Nucleus accumbens (tissue), 56 donors: ENCODE measurements at places on chromosomes 4 and X.

DNA sequence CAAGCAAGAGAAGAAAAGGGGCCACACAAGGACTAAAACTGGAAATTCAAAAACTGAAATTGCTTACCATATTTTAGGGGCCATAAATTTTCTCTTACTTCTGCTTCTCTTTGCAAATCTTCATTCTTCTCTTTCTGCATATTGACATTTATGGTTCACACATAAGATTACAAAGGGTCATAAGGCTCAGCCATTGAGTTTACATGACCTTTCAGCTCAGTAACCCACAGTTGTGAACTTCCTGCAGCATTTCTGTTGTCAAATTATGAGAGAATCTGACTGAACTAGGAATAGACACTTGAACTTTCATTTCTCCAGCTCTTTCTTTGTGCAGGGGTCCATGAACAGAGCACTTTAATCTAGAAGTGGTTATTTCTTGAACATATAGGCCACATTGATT is 434.8 kb upstream of the CT83 start:
- DNase-seq = no peak

DNA sequence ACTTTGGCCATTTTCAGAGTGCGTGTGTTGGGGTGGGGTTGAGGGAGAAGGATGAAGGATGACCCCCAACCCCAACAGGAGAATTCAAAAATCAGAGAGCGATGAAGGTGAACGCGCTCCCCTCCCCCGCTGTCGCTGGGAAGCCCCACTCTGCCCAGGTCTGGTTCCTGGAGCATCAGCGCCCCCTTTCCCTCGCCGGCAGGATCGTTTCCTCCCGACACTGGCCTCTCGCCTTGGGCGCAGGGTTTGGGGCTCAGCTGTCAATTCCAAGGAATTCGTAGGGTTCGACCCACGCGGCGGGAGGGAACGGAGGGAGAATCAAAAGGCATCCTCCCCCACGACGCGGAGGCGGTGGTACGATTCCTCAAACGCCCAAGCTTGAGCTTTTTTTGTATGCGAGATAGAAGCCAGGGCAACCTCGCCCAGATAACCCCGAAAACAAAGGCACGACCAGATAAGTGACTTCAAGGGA is 1.0 kb upstream of the PDGFRA start:
- peak; percentile 23 for DNase-seq

DNA sequence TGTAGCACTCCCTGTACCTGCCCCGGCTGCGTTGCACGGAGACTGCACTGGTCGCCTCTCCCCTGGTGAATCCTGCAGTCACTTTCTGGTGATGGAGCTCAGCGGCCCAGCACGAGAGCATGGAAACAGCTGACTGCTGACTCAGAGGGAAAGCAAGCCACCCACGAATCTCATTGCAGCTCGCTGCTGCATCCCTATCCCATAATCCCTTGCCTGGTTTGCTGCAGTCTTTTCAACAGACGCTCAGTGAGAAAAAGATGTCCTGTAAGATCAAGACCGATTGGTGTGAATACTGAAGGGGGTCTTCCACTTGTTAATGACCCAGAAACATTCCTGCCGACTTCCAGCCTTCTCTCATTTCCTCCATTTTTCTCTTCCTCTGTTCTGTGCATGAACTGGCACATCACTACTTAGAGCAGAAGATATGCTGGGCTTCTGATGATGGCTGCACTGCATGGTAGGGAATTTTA is 52.9 kb downstream of the TRIM2 start:
- peak; percentile 87 for DNase-seq

DNA sequence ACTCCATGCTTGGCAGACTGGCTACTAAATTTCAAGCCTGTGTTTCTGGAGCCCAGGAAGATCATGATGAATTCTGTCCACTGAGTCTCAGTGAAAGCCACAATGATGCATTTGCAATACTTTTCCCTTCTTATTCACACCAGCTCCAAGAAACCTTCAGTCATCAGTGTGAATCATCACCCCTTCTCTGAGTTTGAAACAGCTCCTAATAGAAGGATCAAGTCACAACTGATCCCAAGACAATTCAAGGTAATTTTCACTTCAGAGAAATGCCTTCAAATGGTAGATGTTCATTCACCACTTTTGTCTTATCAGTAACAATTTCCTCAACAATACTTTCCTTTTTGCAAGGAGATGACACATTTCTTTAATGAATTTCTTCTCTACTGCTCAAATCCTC is 257.4 kb downstream of the NLGN4X start:
- no peak for DNase-seq

GRCh38 chr4:159267869-159268285 is 165.0 kb downstream of the RAPGEF2 start:
- DNase-seq = no peak

GRCh38 chrX:153365670-153366069 is 31.7 kb downstream of the ZNF275 start:
- DNase-seq = no peak

DNA sequence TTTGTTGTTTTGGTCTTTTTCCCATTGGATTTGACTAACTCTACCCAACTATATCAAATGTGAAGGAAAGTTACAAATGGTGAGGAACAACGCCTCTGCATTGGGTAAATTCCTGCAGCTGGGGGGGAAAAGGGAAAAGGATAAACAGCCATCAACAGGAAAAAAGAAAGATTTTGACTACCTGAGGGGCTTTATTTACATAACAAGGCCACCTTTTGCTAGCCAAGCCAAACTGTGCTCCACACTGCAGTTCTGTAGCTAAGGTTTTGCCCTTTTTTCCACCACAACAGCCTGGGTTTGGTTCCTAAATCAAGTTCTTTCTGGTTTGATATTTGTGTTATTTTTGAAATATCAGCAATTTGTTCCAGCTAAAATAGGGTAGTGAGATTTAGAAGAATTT is 40.8 kb downstream of the RHOXF2B start:
- no peak for DNase-seq

DNA sequence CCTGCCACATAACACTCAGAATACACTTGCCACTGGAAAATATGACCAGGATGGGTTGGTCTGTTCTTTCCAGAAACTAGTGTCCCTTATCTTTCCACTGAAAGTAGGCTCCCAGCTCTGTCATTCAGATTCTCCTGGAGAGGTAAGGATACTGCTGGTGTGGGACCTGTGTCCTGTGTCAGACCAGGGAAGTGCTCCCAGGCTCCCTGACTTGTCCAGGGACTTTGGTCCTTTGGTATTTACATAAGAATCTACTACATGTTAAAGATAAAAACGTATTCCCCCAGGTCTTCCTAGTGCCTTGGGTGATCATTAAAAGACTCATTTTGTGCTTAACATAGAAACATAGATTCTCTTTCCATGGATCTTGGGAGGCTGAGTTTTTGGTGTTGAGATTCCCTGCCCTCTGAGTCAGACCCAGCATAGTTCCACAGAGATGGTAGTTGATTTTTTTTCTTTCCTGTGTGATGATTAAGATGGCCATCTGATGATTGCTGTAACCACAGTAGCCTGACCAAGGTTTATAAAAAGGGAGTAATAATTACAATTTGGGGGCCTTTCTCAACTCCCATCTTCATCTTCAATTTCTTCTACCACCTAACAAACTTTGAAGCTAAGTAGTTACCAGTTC is 159.8 kb upstream of the JADE1 start:
- no peak for DNase-seq

- DNase-seq = no peak
Observed at GRCh38 chrX:109440475-109440874, 41.4 kb downstream of the GUCY2F start.

DNA sequence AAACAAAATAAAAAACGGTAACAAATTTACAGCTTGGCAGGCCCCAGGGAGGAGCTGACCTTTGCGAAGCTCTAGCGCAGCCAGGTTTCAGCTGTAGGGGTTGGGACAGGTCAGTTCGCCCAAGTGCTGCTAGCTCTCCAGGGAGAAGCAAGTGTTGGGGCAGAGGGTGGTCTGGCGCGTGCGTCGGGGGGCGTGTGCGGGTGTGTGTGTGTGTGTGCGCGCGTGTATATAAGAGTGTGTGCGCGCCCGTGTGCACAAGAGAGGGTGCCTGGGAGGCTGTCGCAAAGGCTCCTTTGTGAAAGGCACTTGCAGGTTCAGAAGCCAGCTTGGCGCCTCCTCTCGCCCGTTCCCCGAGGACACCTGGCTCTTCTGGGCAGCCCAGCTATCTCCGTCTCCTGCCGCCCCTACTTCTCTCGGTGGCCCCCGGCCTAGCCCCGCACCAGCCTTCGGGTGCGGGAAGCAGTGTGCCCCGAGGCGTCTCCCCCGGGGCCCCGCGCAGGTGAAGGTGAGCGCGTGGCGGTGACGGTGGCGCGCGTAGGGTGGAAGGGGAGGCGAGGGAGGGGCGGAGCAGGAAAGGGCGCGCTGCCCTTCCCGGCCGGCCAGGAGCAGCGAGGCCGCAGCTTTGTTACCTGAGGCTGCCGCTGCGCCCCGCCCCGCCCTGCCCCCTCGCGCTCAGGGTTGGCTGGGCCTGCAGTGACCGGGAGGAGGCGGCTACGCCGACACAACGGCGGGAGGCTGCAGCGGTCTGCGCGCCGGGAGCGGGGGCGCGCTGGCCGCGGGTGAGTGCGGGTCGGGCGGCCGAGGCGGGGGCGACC is at the start of gene FHDC1:
FHDC1 (plus strand) TSS at position 693 of the 815 bp plus-strand sequence. CDS start 6,735 bp downstream, outside the sequence.
- DNase-seq = no peak

GRCh38 chr4:162952232-162952631 is 214.5 kb downstream of the NAF1 start:
- DNase-seq = no peak

DNA sequence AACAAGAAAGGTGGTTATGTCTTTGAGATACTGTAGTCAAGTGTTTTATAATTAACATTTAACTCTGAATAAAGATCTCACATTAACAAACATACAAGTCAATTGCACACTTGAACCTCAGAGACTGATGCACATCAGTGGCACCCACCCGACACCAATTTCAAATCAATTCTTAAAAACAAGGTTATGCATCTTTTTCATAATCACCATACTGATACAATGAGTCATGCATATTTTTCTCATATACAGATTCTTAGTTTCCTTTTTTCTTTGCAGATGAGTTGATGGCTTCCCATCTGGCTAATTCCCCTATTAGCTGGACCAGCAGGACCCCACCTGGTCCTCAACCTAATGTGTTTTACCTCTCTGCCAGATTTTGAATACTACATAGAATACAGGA is 136.2 kb upstream of the RPL34 start:
- DNase-seq = no peak

DNA sequence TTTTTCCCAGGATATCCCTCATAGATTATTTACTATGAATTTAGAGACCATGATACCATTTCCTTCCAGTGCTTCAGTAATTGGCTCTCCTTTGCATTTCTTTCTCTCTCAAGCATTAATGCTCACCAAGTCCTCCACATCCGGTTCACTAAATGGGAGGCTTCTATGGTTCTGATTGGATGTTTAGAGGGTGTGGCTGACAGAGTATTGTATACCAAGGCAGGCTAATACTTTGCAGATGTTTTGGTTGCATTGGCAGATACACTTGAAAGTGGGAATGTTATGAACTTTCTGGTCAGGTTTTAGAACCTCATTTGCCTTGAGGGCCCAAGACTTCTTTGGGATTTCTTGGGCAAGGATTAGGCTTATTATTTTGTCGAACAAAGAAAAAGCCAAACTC is 24.2 kb downstream of the CBLL2 start:
- no peak for DNase-seq

GRCh38 chr4:61741327-61742096 is 541.4 kb downstream of the ADGRL3 start:
- DNase-seq = no peak

GRCh38 chrX:136778916-136779315 is 1.8 kb downstream of the ARHGEF6 start:
- no peak for DNase-seq

GRCh38 chr4:156378033-156378665 is 424.5 kb upstream of the CTSO start:
- DNase-seq = no peak

DNA sequence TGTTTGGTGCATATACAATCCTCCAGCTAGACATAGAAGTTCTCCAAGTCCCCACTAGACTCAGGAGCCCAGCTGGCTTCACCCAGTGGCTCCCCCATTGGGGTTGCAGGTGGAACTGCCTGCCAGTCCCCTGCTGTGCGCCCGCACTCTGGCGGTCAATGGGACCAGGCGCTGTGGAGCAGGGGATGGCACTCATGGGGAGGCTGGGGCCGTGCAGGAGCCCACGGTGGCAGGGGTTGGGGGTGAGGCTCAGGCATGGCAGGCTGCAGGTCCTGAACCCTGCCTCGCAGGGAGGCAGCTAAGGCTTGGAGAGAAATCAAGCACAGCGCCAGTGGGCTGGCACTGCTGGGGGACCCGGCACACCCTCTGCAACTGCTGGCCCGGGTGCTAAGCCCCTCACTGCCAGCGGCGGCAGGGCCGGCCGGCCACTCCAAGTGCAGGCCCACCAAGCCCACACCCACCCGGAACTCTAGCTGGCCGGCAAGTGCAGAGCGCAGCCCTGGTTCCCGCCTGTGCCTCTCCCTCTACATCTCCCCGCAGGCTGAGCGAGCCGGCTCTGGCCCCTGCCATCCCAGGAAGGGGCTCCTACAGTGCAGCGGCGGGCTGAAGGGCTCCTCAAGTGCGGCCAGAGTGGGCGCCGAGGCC is 12.7 kb upstream of the TMPRSS11D start:
- DNase-seq = no peak

- DNase-seq = no peak
Observed at GRCh38 chrX:155242300-155242699, 22.0 kb downstream of the RAB39B start.

- no peak for DNase-seq
Observed at GRCh38 chrX:69216911-69217310, 51.7 kb upstream of the PJA1 start.

- no peak for DNase-seq
Observed at GRCh38 chr4:633406-633805, 8.0 kb downstream of the PDE6B start.

DNA sequence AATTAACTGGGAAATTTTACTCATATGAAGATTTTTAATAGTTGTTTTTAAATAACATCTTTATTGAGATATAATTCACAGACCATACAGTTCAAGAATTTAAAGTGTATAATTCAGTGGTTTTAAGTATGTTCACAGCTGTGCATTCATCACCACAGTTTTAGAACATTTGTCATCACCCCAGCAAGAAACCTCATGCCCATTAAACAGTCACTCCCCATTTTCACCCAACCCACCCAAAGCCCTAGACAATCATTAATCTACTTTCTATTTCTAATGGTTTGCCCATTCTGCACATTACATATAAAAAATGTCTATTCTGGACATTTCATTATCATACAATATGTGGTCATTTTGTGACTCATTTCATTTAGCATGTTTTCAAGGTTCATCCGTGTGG is 2.8 kb downstream of the UPRT start:
- no peak for DNase-seq

DNA sequence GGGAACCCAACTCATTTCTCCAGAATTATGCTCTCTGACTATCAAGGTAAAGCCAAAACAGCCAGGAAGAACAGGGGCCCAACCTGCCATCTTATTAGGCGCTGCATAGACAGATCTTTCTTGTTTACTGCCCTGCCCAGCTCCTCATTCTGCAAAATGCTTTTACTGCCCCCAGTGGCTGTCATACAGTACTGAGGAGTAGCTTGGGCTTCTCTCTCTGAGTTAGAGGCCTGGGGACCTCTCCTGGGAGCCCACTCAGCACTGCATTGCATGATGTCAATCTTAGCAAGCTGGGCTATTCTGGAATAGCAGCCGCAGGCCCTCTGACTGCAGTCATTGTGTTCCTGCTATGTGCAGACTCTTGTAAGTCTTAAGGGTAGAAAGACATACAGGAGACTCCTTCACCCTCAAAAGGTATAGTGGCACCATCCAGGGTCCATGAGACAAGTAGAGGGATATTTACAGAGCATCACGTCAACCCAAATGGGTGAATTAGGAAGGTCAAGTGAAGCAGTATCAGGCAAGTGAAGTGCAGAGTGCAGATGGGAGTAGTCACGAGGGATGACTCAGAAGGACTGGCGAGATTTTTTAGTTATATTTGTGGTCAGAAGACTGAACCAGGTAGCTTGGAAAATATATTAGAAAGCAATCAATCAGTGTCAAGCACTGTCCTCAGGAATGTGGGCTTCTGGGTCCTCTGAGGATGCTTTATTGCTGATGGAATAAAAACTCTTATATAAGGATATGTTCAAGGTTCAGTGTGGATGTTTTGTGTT is 294.1 kb upstream of the SFRP2 start:
- DNase-seq = no peak
